ENCODE measurements at places on chromosomes 3 and 15.
A peak's percentile ranks its signal among the peaks of the same experiment; 100 is the strongest.

- DNase-seq, result no peak
Observed at GRCh38 chr3:38989917-38990510, 61.7 kb downstream of the SCN11A start.

GRCh38 chr15:57667171-57667849 lies 39.2 kb upstream of the POLR2M start:
- no peak for DNase-seq

GRCh38 chr3:162195147-162195546 lies 698.5 kb downstream of the OTOL1 start:
- DNase-seq, result no peak

GRCh38 chr3:178480274-178480673 lies 56.0 kb upstream of the KCNMB2 start:
- no peak for DNase-seq

- no peak for DNase-seq
Observed at GRCh38 chr15:66827039-66827697, 125.1 kb downstream of the SMAD6 start.

DNA sequence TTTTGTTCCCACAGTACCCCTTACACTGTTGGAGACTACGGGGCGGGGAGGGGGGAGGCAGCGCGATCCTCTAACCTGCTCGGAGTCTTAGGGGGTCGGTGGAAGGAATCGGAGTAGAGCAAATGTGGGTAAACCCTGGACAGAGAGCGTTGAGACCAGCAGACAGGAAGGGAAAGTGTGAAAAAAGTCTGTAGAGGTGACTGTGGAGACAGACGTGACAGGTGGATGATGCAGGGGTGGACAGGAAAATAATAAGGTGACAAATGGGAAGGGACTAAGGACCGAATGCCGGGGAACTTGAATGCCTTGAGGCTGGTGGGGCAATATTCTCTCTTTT lies 424 bp downstream of the EAF2 start:
- no peak for DNase-seq

- no peak for DNase-seq
Observed at GRCh38 chr15:62165793-62166375, 799 bp upstream of the C2CD4B start.

- no peak for DNase-seq
Observed at GRCh38 chr3:175980486-175981090, 1121.5 kb downstream of the NAALADL2 start.

- no peak for DNase-seq
Observed at GRCh38 chr15:61051569-61052031, 177.5 kb downstream of the RORA start.

DNA sequence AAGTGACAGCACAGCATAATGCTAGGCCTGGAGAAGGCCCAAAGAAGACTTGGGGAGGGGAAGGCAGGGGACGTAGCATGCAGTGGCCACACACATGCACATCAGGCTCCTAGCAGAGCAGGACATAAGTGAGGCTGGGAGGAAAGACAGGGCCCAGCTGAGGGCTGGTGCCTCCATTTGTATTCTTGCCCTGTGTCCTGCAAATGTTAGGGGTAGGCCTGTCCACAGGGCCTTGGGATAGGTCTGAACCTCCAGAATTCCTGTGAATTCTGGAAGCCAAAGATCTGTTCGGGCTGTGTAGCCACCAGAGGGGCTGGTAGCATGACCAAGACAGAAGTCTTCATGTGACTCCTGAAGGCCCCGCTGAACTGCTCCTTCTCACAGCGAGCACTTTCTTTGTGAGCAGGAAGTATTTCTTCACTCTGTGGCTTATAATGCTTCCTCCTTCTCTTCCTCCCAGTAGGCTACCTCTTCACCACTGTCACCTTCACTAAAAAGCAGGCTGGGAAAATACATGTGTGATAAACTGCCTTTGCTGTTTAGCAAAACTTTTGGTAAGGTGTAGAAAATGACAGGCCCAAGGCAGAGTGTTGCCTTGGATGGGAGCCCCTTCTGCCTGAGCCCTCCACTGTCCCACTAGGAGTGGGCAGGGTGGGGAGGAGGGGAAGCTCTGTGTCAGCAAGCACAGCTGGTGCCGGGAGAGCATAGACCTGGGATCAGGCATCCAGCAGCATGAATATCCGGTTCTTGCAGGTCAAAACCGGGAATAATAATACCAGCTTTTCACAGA lies 8.4 kb downstream of the CERS3 start:
- DNase-seq, result peak; percentile 66

DNA sequence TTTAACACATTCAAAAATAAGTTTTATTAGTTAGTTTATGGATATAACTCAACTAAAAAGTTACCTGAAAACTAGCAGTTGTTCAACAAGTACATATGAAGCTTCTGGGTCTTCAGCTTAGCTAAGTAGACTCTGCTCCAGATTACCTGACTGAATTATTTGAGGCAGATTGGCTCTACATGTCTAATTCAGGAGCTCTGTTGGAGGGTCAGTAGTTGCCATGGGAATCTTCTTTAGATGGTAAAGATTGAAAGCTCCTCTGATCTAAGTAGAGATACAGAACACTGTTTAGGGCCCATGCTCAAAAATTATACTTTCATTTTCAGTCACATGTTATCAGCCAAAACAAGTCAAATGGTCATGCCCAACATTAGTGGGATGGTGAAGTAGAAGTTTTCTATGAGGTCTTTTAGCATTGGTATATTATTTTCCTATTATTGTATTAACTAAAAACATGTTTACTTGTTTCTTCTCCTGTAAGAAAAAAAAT lies 1476.9 kb downstream of the OTOL1 start:
- DNase-seq, result no peak

DNA sequence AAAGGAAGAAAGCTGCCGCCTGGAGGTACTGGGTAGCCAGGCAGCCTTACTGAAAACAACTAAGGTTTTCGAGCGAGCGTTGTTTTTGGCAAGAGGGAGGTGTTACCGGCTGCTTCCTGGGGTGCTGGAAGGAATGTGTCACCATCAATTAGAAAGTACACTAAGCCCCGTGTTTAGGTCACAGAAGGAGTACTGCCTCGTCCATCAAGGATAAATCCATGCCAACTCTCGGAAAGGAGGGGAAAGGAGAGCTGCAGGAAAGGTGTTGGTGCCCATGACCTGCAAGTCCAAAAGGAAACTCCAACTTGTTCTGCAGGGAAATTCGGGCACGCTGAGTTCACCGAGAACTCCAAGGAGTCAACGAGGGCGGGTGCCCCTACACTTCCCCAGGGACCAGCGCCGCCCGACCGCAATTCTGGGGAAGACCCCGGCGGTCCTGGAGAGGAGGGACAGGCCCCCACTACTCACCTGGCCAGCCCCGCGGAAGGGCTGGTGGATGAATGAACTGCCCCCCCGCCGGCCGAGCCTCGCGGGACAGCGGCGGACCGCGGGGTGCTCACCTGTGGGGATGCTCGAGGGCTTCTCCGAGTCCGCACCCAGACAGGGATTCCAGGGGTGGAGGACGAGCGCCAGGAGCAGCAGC lies 542 bp downstream of the PLOD2 start:
- peak; percentile 5 for DNase-seq

DNA sequence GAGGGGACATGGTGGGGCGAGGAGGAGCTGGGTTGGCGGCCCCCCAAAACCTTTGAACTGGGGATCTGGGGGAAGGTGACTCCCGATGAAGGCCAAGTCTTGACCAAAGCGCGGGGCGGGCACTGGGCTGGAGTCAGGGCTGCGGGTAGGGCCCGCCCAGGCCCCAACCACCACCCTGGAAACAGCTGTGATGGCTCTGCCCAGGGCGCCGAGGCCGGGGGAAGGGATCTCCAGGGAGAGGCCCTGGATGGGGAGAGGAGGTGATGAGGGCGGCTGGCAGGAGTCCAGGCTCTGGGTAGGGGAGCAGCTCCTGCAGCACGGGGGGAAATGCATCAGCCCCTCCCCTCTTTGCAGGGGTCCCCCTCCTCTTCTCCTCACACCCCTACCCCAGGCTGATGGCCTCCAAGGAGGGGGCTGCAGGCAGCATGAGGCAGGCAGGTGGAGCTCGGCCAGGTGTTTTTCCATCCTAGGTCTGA lies 5.9 kb upstream of the C15orf39 start:
- no peak for DNase-seq

GRCh38 chr3:159818997-159819500 lies 169.6 kb upstream of the IL12A start:
- DNase-seq, result no peak

GRCh38 chr3:53695324-53695690 lies 150.9 kb downstream of the CHDH start:
- no peak for DNase-seq
